ENCODE measurements at places on chromosomes 1 and 21.

DNA sequence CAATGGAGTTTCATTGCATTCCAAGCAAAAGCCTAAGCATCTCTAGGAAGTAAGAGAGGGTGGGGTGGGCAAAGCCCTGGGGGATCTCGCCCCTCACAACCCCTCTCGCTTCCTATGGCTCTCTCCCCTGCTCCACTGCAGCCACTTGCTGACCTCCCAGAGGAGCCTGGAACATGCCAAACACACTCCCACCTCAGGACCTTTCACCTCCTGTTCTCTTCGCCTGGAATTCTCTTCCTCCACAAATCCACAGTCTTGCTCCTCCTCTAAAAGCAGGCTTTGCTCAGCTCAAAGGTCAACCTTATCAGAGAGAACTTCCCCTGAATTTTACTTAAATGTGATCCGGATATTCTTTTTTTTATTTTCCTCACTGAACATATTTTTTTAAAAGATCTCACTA is 20.9 kb upstream of the SRRM1 start:
- no peak for DNase-seq

GRCh38 chr21:46038871-46039397 is 57.4 kb downstream of the COL6A1 start:
- no peak for DNase-seq

DNA sequence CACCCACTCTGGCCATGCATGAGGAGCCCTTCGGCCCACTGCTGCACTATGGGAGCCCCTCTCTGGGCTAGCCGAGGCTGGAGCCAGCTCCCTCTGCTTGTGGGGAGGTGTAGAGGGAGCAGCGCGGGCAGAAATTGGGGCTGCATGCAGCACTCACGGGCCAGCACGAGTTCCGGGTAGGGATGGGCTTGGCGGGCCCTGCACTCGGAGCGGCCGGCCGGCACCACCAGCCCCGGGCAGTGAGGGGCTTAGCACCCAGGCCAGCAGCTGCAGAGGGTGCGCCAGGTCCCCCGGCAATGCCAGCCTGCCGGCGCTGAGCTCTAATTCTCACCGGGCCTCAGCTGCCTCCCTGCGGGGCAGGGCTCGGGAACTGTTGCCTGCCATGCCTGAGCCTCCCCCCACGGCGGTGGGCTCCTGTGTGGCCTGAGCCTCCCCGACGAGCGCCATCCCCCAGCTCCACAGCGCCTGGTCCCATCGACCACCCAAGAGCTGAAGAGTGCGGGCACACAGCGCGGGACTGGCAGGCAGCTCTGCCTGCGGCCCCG is 209.0 kb downstream of the LTN1 start:
- DNase-seq, result no peak

DNA sequence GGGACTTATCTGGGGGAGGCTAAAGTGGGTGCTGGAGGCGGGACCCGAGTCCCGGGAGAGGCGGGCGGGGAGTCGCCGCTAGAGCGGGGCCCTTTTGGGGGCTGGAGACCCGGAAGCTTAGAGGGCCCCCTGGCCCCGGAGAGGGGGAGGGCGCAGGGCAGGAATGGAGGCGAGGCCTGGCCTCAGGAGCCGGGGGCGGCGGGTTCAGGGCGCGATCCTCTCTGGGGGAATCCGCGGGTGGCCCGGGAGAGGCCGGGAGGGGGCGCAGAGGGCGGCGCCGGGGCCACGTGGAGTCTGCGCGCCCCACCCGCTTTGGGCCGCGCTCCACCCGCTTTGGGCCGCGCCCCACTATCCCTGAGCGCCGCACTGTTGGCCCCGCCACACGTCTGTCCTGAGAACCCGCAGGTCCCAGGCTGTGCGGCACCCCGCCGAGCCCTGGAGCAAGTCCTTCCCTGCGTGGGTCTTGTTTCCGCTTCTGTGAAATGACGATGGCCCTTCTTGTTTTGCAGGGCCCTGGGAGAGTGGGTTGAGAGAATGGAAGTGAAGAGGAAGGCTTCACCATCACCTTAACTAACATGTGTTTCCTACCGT is 84.4 kb downstream of the NKAIN1 start:
- peak; percentile 45 for DNase-seq

DNA sequence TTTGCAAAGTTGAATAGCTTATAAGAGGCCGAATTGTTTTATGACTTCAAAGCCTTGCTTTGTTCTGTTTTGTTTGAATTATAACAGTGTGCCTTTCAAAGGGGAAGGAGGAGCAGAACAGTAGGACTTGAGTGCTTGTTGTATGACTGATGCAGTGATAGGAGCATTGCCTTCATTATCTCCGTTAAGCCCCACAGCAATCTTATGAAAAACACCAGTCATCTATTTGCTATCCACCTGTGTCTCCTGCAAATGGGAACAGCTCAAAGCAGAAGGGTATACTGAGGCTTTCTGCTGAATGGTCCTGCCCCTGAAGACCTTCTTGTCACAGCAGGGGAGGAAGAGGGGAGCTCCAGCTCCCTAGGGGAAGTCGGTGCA is 127.5 kb downstream of the RNF220 start:
- DNase-seq, result no peak

DNA sequence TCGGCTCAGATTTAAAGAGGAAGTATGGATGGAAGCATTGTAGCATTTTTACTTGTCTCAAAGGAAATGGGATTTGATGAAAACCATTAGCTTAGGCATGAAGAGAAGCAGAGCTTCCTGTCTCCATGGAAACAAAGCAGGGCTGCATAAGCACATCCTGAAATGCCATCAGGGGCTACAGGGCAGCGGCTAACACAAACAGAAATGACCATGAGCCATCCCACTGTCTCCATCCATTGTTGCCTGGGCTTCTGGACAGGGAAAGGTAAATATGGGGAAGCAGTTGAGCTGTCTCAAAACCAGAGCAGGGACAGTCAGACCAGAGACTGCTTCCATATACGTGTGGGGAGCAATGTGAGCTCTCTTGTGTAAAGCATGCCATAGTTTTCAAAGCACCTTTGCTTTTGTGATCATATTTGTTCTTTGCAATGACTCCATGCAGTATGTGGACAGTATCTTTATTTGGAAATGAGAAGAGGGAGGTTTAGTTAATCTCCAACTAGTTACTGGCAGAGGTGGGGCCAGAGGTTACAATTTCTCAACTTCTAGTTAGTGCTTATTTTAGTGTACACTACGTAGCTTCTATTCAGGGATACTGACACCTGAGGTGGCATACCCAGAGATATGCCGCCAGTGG is 176.1 kb downstream of the CACNA1E start:
- DNase-seq, result no peak

DNA sequence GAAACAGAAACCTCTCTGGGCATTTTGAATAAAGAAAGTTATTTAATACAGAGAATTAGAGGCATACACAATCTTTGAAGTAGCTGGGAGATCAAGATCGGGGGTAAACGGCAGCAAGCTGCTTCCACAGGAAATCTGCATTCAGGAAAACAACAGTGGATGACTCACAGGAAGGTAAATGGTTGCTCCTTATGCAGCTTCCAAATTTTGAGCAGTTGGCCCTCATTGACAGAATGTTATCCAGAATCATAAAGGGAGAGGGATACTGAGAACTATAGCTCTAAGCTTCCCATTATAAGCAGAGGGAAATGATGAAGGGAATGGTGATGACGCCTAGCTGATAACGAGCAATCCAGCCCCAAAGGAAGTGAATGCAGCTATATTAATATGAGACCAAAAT is 28.6 kb downstream of the ZMYND12 start:
- no peak for DNase-seq

- DNase-seq, result no peak
These were observed 54.3 kb upstream of the C1orf198 start for GRCh38 chr1:230922620-230923019.

GRCh38 chr1:37243368-37244082 is 209.2 kb upstream of the GRIK3 start:
- no peak for DNase-seq

DNA sequence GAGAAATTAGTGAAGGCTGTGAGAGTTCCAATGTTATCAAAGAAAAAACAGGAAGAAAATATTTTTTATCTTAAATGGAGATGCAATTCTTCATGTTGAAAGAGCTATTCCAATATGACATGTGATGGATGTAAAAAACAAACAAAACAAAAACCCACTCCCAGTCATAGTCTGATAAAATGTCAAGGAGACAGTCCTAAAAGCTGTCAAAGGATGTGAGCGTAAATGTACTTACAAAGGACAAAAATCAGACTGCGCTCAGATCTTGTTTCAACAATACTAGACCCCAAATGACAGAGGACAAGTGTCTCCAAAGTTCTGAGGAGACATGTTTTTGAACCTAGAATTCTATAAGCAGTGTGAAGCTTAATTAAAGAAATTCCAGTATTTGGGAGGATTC is 265.8 kb downstream of the PLPP3 start:
- no peak for DNase-seq

DNA sequence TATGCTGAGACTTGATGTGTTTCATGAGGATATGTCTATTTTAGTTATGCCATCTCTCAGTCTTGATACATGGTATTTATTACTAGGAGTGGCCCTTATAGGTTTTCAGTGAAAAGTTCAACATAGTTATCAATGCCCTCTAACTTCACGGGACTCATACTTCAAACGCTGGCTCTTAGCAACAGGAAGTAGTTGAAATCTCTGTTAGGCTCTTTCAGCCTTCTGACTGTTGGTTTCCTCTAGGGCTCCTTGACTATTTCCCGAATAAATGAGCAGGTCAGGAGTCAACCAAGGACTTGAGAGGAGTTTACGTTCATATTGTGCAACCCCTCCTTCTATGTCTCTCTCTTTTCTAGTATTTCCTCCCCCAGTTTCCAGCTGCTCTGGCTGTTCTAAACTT is 141.8 kb downstream of the RGS7 start:
- no peak for DNase-seq

DNA sequence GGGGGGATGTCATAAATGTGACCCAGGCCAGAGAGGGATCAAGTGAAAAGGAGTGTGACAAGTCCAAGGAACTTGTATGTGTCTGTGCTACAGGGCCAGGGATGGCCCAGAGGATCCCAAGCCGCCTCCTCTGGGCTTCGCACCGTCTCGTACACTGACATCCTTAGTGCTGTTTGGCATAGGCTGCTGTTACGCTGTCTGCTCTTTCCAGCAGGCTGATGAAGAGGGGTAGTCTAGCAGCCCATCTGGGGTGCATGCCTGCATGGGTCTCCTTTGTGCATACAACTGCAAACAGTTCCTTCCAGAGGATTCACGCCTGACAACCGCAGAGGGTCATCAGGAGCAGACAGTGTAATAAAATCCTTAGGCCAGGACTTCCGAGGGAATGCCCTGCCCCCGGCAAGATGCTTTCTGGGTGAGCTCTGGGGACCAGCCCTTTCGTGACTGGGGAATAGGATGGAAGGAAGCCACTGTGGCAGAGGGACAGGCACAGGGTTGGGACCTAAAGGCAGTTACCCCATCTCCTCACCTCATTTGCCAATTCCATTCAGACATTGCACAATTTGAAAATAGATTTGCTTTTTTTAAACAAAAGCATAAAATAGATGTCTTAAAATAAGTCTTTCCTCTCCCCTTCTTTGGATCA is 6.3 kb upstream of the GOLT1A start:
- DNase-seq, result no peak

DNA sequence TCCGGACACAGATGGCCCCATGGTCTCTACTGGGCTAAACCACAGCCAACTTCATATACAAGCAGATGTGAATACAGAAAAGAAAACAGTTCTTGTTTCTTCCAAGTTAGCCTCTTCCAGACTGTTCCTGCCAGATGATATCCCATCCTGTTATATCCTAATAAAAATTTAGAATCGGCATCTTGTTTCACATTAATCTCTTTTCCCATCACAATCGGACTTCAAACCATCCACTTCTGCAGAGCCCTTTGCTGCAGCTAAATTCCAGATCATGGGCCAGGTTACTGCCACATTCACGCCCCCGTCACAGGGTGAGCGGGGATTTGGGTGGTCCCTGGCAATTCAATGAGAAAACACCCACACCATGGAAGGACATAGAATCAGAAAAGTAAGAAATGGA is 57.2 kb downstream of the NPHP4 start:
- no peak for DNase-seq

- no peak for DNase-seq
These were observed 23.3 kb upstream of the S100A7 start for GRCh38 chr1:153483776-153484175.

GRCh38 chr1:90724361-90724760 is 7.3 kb upstream of the BARHL2 start:
- DNase-seq, result no peak

DNA sequence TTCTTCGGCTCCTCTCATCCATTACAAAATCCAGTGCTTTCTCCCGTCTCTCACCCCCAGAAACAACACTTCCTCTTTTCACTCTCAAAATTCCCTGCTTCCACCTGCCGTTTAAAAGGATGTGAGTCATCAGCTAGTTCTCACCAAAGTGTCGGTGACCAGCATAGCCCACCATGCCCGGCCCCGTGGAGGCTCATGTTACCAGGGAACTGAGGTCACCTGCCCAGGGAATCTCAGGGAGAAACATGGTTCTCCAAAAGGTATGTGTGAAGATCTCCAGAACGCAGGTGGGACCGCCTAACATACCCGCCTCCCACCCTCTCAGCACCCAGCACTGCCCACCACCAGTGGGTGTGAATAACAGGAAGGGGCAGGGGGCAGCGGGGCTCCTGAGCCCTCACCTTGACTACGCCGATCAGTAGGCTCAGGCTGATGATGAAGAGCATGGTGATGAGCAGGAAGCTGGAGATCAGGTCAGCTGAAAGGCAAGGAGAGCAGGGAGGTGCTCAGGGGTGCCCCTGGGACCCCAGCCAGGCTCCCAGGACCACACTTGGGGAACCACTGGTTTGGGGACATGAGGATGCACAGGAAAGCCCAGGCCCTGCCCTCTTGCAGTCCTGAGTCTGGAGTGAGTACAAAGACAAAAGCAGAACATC is 16.2 kb downstream of the LAPTM5 start:
- no peak for DNase-seq

- DNase-seq, result no peak
These were observed 71.4 kb downstream of the DDR2 start for GRCh38 chr1:162703708-162704107.

GRCh38 chr1:41286486-41286885 is 44.4 kb upstream of the SCMH1 start:
- DNase-seq, result no peak

DNA sequence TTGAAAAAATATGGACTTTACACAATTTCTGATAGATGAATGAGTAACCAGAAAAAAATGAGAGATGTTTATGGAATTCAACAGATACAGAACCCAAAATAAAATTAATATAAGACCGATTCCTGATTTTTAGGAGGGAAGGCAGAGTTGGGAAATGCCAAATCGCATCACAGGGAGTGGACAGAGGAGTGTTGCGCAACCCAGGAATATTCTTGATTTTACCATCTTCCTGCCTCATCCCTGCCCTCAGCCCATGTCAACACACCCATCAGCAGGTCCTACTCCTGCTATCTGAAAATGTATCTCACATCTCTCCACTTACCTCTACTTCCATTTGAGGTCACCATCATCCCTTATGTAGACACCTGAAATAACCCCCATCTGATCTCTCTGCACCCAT is 221.0 kb downstream of the DSCAM start:
- no peak for DNase-seq

DNA sequence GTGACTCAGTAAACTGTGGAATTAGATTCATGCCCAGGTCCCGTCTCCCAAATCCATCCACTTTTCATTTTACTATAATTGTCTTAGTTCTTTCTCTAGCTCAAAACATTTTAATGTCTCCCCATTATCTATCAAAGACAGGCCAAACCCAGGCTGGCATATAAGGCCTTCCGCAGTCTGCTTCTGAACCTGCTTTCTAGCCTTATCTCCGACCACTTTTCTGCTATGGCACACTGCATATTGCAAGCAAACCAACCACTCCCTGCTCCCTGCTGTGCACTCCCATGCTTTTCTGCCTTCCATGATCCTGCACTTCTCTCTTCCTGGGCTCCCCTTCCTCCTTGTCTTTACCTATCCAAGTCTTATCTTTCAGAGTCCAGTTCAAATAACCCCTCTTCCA is 17.3 kb upstream of the PIGM start:
- DNase-seq, result no peak

- no peak for DNase-seq
These were observed 83.4 kb downstream of the GREM2 start for GRCh38 chr1:240528591-240528990.

Measured in GM18507 (cell line).